Stimulated activated CD8-positive, alpha-beta memory T cell treated with anti-CD3 and anti-CD28 coated beads, Interleukin-2, amount 100 ng/mL, for 1 hour (primary cell): ENCODE measurements at places on chromosomes 7 and 10.

- DNase-seq = peak; percentile 5
Measured at GRCh38 chr10:92239600-92240288, 51.1 kb downstream of the CPEB3 start.

DNA sequence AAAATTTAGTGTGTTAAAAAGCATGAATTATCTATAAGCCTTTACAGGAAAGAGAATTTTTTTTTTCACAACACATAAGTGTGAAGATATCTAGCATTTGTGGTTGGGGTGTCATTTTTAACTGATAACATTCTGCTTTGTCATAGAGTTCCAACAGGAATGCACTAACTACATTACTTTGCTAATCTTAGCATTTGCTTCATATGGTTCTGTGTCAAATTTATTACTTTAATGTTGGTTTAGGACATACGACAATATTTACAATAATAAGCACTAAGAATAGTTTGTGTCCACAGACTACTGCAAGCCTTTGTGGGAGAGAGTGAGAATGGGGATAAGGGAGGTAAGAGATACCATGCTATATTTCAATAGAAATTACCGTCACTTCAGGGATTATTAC, 40.6 kb upstream of the MAGI2 start:
- DNase-seq = no peak

DNA sequence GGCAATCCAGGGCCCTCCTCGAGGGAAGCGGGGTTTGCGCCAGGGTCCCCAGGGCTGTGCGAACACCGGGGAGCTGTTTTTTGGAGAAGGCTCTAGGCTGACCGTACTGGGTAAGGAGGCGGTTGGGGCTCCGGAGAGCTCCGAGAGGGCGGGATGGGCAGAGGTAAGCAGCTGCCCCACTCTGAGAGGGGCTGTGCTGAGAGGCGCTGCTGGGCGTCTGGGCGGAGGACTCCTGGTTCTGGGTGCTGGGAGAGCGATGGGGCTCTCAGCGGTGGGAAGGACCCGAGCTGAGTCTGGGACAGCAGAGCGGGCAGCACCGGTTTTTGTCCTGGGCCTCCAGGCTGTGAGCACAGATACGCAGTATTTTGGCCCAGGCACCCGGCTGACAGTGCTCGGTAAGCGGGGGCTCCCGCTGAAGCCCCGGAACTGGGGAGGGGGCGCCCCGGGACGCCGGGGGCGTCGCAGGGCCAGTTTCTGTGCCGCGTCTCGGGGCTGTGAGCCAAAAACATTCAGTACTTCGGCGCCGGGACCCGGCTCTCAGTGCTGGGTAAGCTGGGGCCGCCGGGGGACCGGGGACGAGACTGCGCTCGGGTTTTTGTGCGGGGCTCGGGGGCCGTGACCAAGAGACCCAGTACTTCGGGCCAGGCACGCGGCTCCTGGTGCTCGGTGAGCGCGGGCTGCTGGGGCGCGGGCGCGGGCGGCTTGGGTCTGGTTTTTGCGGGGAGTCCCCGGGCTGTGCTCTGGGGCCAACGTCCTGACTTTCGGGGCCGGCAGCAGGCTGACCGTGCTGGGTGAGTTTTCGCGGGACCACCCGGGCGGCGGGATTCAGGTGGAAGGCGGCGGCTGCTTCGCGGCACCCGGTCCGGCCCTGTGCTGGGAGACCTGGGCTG, 26.0 kb downstream of the PRSS2 start:
- DNase-seq = no peak

DNA sequence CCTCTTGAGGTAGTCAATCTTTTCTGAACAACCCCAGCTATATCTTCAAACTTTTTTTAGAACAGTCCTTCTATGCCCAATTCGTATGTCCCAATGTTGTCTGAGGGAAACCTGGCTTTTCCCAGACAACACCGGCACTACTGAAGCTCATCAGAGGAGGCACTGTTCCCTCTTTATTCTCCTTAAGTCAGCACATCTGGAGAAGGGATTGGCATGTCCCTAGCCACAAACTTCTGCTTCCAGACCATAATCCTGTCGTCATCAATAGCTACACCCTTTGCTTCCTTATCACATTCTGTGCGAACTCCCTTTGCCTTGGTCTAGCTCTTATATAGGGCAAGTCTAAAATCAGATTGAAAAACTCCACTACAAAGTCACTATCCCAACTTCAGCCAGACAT, 22.9 kb downstream of the PON3 start:
- DNase-seq = no peak

- DNase-seq = no peak
Measured at GRCh38 chr7:148332191-148333186, 258.1 kb upstream of the C7orf33 start.

GRCh38 chr10:50394832-50395231, 143.5 kb upstream of the ASAH2 start:
- DNase-seq = no peak

- DNase-seq = no peak
Measured at GRCh38 chr7:133754708-133755107, 372.4 kb upstream of the LRGUK start.

- DNase-seq = no peak
Measured at GRCh38 chr7:80860554-80860953, 58.3 kb downstream of the SEMA3C start.

DNA sequence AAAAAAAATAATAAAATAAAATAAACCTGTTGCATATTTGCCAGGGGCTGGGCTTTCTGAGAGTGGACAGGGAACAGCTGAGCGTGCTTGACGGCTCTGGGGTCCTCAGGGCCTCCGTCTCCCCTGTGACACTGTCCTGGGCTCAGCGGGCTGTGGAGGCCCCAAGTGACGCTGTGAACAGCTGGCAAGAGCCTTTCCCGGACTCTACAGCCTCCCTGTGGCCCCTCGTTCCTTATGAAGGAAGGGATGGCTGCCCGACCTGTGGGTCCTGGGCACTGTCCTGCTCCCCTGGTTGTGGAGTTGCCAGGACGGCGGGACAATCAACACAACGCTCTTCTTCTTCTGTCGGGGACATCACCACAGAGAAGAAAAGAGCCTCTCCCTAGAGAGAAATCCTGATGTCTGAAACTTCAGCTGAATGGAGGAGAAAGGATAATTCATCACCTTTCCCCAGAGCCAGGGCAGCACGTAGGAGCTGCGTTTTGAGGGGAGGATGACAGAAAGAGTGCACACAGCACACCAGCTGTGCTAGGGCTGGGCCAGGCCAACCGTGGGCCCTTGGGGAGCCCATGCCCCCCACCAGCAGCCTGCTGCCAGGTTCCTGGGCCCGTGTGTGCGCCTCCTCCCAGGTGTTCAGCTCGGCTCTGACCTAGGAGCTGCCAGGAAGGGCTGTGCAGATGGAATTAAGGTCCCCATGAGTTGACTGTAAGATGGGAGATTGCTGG, 45.4 kb downstream of the RBM17 start:
- no peak for DNase-seq

- no peak for DNase-seq
Measured at GRCh38 chr10:122774231-122774630, 71.4 kb downstream of the CUZD1 start.

- no peak for DNase-seq
Measured at GRCh38 chr10:15163253-15163828, 5.2 kb downstream of the NMT2 start.

DNA sequence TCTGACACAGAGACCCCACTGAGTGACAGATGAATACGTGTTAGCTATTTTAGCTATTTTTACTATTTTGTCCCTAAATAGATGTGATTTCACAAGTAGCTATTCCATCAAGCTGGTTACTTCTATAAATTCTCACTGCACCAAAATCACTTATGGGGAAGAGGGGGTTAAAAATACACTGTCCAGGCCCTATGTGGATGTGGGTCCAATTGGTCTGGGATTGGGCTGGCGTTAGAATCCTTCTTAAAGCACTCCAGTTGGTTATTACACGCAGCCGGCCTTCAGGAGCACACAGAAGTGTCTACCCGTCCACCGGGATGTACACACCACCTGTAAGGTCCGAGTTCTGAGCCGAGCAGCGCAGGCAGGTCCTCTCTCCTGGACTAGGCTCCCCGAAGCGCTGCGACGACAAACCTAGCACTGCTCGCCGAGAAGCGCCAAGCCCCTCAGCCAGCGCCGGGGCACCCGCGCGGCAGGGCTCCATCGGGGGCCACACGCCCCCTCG, 222.3 kb upstream of the MKLN1 start:
- DNase-seq = no peak

DNA sequence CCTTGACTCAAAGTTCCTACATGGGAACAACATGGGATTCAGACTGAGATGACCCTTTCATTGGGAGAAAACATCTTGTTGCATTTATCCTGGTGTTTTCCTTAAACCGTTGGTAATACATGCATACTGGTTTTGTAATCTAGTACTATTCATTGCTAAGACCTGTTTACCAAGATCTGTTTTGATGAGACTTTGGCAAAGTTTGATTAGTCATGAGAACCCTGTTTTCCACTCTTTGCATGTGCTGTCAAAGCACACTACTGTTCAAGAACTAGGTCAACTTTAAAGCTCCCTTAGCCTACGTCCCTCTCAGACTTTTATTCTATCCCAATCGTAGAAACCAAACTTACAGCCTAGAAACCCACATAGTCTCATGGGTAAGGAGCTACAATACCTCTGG, 650.9 kb downstream of the GATA3 start:
- DNase-seq = no peak

GRCh38 chr7:115932880-115933279, 97.7 kb downstream of the TFEC start:
- no peak for DNase-seq

- no peak for DNase-seq
Measured at GRCh38 chr10:34078745-34079470, 736.2 kb downstream of the PARD3 start.

DNA sequence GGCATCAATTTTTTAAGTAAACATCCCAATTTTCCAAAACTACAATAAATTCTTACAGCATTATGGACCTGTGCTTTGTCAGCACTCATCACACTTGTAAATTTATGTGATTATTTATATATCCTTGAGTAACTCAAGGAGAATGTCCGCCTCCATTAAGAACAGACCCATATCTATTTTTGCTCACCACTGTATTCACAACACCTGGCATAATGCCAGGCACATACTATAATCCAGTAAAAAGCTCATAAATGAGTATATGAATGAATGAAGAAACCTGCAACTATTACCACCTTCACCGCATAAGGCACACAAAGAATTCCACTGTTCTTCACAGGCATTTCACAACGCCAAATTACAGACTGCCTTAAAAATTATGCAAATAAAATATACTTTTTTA, 46.9 kb downstream of the MINDY3 start:
- no peak for DNase-seq

DNA sequence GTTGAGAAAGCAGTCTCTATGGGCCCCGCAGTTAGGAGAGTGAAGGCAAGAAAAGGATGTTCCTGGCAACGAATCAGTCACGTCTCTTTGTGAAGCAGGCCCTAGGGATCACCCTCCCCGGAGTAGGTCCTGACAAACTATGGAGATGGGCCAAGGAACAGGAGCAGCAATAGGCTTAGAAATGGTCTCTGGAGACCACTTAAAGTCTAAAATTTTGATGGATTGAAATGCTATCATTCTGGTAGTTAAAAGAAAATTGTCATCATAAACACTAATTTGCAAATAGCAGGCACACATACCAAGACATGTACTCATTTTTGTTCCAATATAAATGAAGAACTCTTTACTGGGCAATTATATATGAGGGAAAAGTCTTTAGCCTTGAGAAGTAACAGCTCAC, 123.5 kb downstream of the ITGB8 start:
- no peak for DNase-seq

- DNase-seq = no peak
Measured at GRCh38 chr7:142450695-142451094, 192.8 kb upstream of the PRSS58 start.

- DNase-seq = no peak
Measured at GRCh38 chr7:76372984-76373833, 14.4 kb upstream of the YWHAG start.

DNA sequence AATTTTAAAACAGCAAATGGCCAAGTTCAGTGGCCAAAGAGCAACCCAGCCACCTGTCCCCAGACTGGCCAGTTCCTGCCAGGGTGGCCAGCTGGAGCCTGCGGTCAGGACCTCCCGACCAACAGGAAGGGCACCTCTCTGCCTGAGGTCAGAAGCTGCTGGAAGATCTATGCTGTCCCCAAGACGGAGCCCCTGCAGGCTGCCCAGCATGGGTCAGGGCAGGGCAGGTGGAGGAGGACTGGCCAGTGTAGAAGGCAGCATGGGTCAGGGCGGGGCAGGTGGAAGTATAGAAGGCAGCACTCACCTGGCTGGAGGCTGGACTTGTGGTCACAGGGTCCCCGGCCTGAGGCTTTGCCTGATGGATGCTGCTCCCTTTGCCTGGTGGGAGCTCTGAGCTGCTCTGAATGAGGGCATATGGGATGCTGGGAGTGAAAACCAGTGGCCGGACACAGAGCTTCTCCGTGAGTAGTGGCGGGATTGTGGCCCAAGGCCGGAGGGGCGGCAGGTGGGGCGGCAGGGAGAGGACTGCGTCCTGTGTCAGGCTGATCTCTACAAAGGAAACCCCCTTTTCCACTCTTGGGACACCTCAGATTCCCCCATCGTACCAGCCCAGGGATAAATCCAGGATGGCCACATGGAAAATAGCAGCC, 229.2 kb downstream of the TCERG1L start:
- DNase-seq = no peak

DNA sequence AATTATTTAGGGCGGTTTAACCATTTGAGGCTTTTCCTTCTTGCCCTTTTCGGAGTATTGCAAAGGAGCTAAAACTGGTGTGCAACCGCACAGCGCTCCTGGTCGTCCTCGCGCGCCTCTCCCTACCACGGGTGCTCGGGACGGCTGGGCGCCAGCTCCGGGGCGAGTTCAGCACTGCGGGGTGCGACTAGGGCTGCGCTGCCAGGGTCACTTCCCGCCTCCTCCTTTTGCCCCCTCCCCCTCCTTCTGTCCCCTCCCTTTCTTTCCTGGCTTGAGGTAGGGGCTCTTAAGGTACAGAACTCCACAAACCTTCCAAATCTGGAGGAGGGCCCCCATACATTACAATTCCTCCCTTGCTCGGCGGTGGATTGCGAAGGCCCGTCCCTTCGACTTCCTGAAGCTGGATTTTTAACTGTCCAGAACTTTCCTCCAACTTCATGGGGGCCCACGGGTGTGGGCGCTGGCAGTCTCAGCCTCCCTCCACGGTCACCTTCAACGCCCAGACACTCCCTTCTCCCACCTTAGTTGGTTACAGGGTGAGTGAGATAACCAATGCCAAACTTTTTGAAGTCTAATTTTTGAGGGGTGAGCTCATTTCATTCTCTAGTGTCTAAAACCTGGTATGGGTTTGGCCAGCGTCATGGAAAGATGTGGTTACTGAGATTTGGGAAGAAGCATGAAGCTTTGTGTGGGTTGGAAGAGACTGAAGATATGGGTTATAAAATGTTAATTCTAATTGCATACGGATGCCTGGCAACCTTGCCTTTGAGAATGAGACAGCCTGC, 3.1 kb downstream of the FZD1 start:
- no peak for DNase-seq

- no peak for DNase-seq
Measured at GRCh38 chr7:51732951-51733350, 416.3 kb upstream of the COBL start.

GRCh38 chr7:93228302-93228701, 2.0 kb upstream of the HEPACAM2 start:
- DNase-seq = no peak

- no peak for DNase-seq
Measured at GRCh38 chr7:91973639-91974038, 33.0 kb downstream of the AKAP9 start.

- no peak for DNase-seq
Measured at GRCh38 chr10:93464776-93465388, 17.3 kb downstream of the MYOF start.

- no peak for DNase-seq
Measured at GRCh38 chr7:48006866-48007265, 22.0 kb downstream of the SUN3 start.
